SK-N-SH (cell line): ENCODE measurements at places on chromosomes 6 and 20. TPM values are rescaled to one million over a fixed set of nuclear protein-coding genes. Genes with fewer than 3 reads are reported as not detected.

XKR7 gene
- 0.02 and 0.10 TPM in 2 replicates for polyA plus RNA-seq

SLC13A3 gene
- 0.10 and 0.21 TPM in 2 replicates for polyA plus RNA-seq

QKI gene
- 51.1 and 67.2 TPM in 2 replicates for polyA plus RNA-seq

ADGB gene
- not detected in 2 replicates for polyA plus RNA-seq

NMBR gene
- polyA plus RNA-seq, result not detected in 2 replicates

MDFI gene
- 6.3 and 7.0 TPM in 2 replicates for polyA plus RNA-seq

ANGPT4 gene
- not detected in 2 replicates for polyA plus RNA-seq

MEP1A gene
- not detected in 2 replicates for polyA plus RNA-seq

DNMT3B gene
- 2.2 and 2.4 TPM in 2 replicates for polyA plus RNA-seq

PRL gene
- not detected in 2 replicates for polyA plus RNA-seq

BMP6 gene
- 0.03 TPM in 1 of 2 replicates, not detected in the other for polyA plus RNA-seq

NNAT gene
- 6.7 and 11.3 TPM in 2 replicates for polyA plus RNA-seq

PPIL1 gene
- polyA plus RNA-seq, result 36.6 and 48.4 TPM in 2 replicates

HDGFL1 gene
- not detected in 2 replicates for polyA plus RNA-seq

SEL1L2 gene
- 0.15 TPM in 1 of 2 replicates, not detected in the other for polyA plus RNA-seq

SLC25A27 gene
- 0.66 and 1.7 TPM in 2 replicates for polyA plus RNA-seq

BPI gene
- not detected in 2 replicates for polyA plus RNA-seq

SLC22A16 gene
- not detected in 2 replicates for polyA plus RNA-seq

CRISP3 gene
- polyA plus RNA-seq, result not detected in 2 replicates

ANKEF1 gene
- 2.3 and 2.9 TPM in 2 replicates for polyA plus RNA-seq

TRIM10 gene
- not detected in 2 replicates for polyA plus RNA-seq

PCMTD2 gene
- 50.7 and 53.2 TPM in 2 replicates for polyA plus RNA-seq

GJA10 gene
- not detected in 2 replicates for polyA plus RNA-seq

NKX2-2 gene
- polyA plus RNA-seq, result not detected in 2 replicates

MUC21 gene
- not detected in 2 replicates for polyA plus RNA-seq

ADGRF4 gene
- not detected in 2 replicates for polyA plus RNA-seq

PNPLA1 gene
- not detected in 2 replicates for polyA plus RNA-seq

SLC2A10 gene
- 12.6 and 14.1 TPM in 2 replicates for polyA plus RNA-seq

TMEM74B gene
- polyA plus RNA-seq, result 1.8 and 2.6 TPM in 2 replicates

GABRR1 gene
- polyA plus RNA-seq, result not detected in 2 replicates

MEI4 gene
- not detected in 2 replicates for polyA plus RNA-seq

MMP24 gene
- 18.1 and 19.0 TPM in 2 replicates for polyA plus RNA-seq

KIAA0408 gene
- 4.0 and 5.9 TPM in 2 replicates for polyA plus RNA-seq

ZNF335 gene
- 8.5 and 11.7 TPM in 2 replicates for polyA plus RNA-seq

COX7A2 gene
- polyA plus RNA-seq, result 431 and 600 TPM in 2 replicates
